ENCODE measurements at places on chromosomes 13 and 19. TPM values are rescaled to one million over a fixed set of nuclear protein-coding genes. Genes with fewer than 3 reads are reported as not detected.

The ZNF571 gene
- total RNA-seq: 4.3 TPM

The WASF3 gene
- total RNA-seq: 9.3 TPM

The ICAM4 gene
- not detected for total RNA-seq

The EPSTI1 gene
- 2.5 TPM for total RNA-seq

The WBP4 gene
- total RNA-seq: 2.1 TPM

The ZNF569 gene
- 1.7 TPM for total RNA-seq

The KIR3DL2 gene
- total RNA-seq: not detected

The DPF1 gene
- total RNA-seq: not detected

The LILRB5 gene
- total RNA-seq: 3.1 TPM

The PPP1R13L gene
- 32.6 TPM for total RNA-seq

The KATNAL1 gene
- 4.7 TPM for total RNA-seq

The LRRC8E gene
- total RNA-seq: 5.6 TPM

The ZNF540 gene
- total RNA-seq: 2.1 TPM

The SYNGR4 gene
- total RNA-seq: 0.19 TPM

The CYP2F1 gene
- not detected for total RNA-seq

The CNFN gene
- 0.61 TPM for total RNA-seq

The SERPINE3 gene
- not detected for total RNA-seq

The ADAMTSL5 gene
- total RNA-seq: 4.0 TPM

The ZNF177 gene
- total RNA-seq: not detected

The GFY gene
- total RNA-seq: not detected

The PIP5K1C gene
- 12.9 TPM for total RNA-seq
